ENCODE measurements at places on chromosomes 1 and 21. TPM values are rescaled to one million over a fixed set of nuclear protein-coding genes. Genes with fewer than 3 reads are reported as not detected.
A peak's percentile ranks its signal among the peaks of the same experiment; 100 is the strongest.

Gene FCGR1A
- 4.2 TPM for polyA plus RNA-seq

Gene CACHD1
- 38.0 TPM for polyA plus RNA-seq

Gene ELF3
- 59.7 TPM for polyA plus RNA-seq

Gene TLR5
- polyA plus RNA-seq: 9.8 TPM

Gene PATJ
- polyA plus RNA-seq: 30.7 TPM

Gene CASZ1
- 22.8 TPM for polyA plus RNA-seq

Gene AMY2A
- polyA plus RNA-seq: 0.35 TPM

Gene RBP7
- 0.99 TPM for polyA plus RNA-seq

Gene THEMIS2
- 8.0 TPM for polyA plus RNA-seq

Gene FCRL4
- polyA plus RNA-seq: not detected

Gene TNFRSF8
- 0.18 TPM for polyA plus RNA-seq

Gene DMBX1
- polyA plus RNA-seq: 0.07 TPM

Gene TTC22
- polyA plus RNA-seq: 5.1 TPM

Gene SPATA21
- 0.39 TPM for polyA plus RNA-seq

Gene PADI4
- polyA plus RNA-seq: 2.3 TPM

Gene ERICH3
- polyA plus RNA-seq: 3.7 TPM

Gene C1QC
- 25.3 TPM for polyA plus RNA-seq

GRCh38 chr21:25934771-25935224 is 200.0 kb downstream of the GABPA start:
- no peak overlapping the region for H3K4me3 ChIP-seq
- no peaks in the 10 kb centered on the region for H3K27me3 ChIP-seq
- H3K36me3 ChIP-seq: no peaks in the 10 kb centered on the region
- DNase-seq: peak; percentile 60
- H3K27ac ChIP-seq: peak overlapping the region; percentile 50

DNA sequence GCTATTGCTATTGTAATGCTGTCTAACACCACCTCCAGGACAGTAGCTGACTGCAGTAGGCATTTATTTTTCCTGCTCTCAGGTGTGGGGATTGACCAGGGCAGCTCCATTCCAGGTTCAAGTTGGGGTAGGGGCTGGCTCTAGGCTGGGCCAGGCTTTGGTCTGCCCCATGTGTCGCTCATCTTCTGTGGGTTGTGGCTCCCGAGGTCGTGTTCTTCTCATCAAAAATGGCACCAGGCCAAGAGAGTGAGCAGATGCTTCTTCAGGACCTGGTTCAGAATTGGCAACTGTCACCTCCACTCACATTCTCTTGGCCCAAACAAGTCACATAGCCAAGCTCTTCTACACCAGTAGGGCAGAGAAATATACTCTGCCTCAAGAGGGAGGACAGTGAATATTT is 133.7 kb downstream of the PTPRU start:
- peaks cover 46% of the 10 kb centered on the region for H3K27me3 ChIP-seq
- H3K4me1 ChIP-seq: no peaks in the 10 kb centered on the region
- no peak overlapping the region for H3K4me3 ChIP-seq
- no peak overlapping the region for H3K27ac ChIP-seq

- DNase-seq: no peak
- H3K4me1 ChIP-seq: no peaks in the 10 kb centered on the region
- H3K27me3 ChIP-seq: no peaks in the 10 kb centered on the region
- H3K27ac ChIP-seq: no peak overlapping the region
- no peak overlapping the region for H3K4me3 ChIP-seq
Observed at GRCh38 chr1:101379950-101380349, 143.1 kb downstream of the S1PR1 start.

- H3K27ac ChIP-seq: no peak overlapping the region
- H3K4me3 ChIP-seq: no peak overlapping the region
- no peaks in the 10 kb centered on the region for H3K27me3 ChIP-seq
- H3K4me1 ChIP-seq: no peaks in the 10 kb centered on the region
Observed at GRCh38 chr21:38077569-38077968, 161.3 kb upstream of the KCNJ6 start.

DNA sequence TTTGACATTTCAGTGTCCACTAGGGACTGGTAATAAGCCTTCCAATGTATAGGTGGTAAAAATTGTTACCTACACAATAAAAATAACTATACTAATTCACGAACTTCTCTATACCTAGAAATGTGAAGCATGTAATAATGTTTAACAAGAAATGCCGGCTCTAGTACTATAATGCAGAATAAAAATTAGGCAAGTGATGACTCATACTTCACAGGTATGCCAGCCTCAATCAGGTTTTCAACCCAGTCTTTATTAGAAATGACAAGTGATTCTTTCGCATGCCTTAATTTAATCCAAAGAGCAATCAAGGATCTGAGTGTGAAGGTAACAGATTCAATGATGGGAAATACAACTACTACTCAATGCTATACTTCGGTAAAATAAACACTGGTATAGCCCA is 134.9 kb downstream of the RERE start:
- H3K36me3 ChIP-seq: no peaks in the 10 kb centered on the region
- H3K27ac ChIP-seq: no peak overlapping the region
- H3K4me1 ChIP-seq: peaks cover 35% of the 10 kb centered on the region

DNA sequence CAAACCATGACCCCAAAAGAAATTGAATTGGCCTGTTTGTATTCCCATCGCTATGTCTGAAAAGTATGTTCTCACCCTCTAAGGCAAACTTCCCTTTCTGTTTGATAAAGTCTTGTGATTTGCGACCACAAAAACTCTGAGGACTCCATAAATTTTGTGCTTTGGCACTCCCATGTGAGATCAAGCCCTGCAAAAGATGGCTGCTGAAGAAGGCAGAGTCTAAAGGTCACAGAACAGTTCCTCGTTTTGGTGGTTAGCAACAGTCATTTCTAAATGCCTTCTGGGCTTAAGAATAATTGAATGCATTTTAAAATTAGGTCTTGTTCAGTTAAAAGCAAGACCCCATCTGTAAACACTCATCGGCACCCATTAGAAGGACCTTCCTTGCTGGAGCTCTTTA is 441.6 kb downstream of the OMA1 start:
- no peaks in the 10 kb centered on the region for H3K36me3 ChIP-seq
- H3K27me3 ChIP-seq: no peaks in the 10 kb centered on the region
- H3K4me3 ChIP-seq: no peak overlapping the region
- no peaks in the 10 kb centered on the region for H3K4me1 ChIP-seq
- H3K27ac ChIP-seq: no peak overlapping the region

- H3K4me1 ChIP-seq: no peaks in the 10 kb centered on the region
- no peak overlapping the region for H3K27ac ChIP-seq
- no peak for DNase-seq
- H3K27me3 ChIP-seq: no peaks in the 10 kb centered on the region
- H3K36me3 ChIP-seq: no peaks in the 10 kb centered on the region
Observed at GRCh38 chr1:170893655-170894297, 41.6 kb upstream of the MROH9 start.

DNA sequence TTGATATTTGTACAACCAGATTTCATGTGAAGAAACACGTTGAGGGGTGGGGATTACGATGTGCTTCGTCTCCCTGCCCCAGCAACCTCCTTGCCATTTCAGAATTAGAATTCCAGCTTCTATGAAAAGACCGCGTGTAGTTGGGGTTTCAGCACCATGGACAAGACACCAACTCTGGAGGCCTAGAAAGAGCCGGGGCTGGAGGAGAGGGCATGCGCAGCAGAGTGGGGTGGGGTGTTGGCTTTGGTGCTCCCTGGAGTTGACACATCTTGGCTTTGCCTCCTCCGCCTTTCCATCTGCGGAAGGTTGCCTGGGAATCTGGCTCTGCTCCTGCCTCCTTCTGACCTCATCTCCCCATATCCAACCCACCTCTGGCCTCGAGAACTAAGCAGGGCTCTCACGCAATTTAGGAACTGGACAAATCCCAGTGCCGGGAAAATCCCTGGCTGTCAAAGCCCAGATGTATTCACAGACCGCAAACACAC is 11.8 kb downstream of the HTR6 start:
- H3K4me1 ChIP-seq: no peaks in the 10 kb centered on the region
- H3K27me3 ChIP-seq: no peaks in the 10 kb centered on the region
- no peaks in the 10 kb centered on the region for H3K36me3 ChIP-seq
- no peak for DNase-seq

DNA sequence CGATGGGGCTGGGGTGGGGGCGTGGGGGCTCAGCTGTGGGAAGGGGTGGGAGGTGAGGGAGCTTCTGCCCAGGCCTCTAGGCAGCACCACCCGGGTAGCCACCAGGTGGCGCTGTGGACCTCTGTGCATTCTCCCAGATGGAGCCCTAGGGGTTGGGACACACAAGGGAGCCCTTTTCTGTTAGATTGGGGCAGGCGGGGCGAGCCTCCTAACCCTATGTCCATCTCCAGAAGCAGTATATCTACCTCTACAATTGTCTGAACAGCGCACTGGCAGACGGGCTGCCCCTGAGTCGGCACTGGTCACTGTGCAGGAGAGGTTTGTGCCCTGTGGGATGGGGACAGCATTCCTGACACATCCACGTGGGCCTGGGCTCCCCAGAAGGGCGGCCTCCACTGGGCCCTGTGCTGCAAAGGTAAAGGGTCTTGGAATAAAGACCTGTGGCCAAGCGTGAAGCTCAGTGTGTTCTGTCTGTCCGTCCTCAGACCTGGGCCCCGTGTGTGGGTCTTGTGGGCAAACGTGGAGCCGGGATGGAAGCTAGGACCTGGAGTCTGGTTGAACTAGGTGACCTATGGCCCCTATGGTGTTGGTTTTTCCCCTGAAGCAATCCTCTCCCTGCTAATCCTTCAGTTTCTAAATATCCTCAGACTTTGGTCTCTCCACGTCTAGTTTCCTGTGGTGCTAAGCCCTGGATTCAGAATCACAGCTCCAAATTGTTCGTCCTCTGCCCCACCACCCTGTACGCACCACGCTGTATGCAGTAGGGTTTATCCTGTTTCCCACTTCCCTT is 4.4 kb upstream of the LGR6 start:
- H3K4me1 ChIP-seq: no peaks in the 10 kb centered on the region
- no peaks in the 10 kb centered on the region for H3K36me3 ChIP-seq
- peaks cover 47% of the 10 kb centered on the region for H3K27me3 ChIP-seq

- peaks cover 28% of the 10 kb centered on the region for H3K4me1 ChIP-seq
- H3K27ac ChIP-seq: no peak overlapping the region
- H3K27me3 ChIP-seq: no peaks in the 10 kb centered on the region
- no peak for DNase-seq
- H3K36me3 ChIP-seq: no peaks in the 10 kb centered on the region
Observed at GRCh38 chr1:203589595-203589994, 37.0 kb upstream of the ATP2B4 start.

GRCh38 chr1:161218301-161219077 is 3.4 kb downstream of the FCER1G start:
- peaks cover 41% of the 10 kb centered on the region for H3K4me1 ChIP-seq
- peaks cover 53% of the 10 kb centered on the region for H3K36me3 ChIP-seq
- DNase-seq: no peak
- peak overlapping the region; percentile 97 for H3K27ac ChIP-seq
- no peak overlapping the region for H3K4me3 ChIP-seq
- no peaks in the 10 kb centered on the region for H3K27me3 ChIP-seq

- H3K36me3 ChIP-seq: no peaks in the 10 kb centered on the region
- no peak for DNase-seq
- H3K27me3 ChIP-seq: no peaks in the 10 kb centered on the region
- no peak overlapping the region for H3K4me3 ChIP-seq
Observed at GRCh38 chr1:115175596-115175995, 86.3 kb upstream of the TSPAN2 start.

DNA sequence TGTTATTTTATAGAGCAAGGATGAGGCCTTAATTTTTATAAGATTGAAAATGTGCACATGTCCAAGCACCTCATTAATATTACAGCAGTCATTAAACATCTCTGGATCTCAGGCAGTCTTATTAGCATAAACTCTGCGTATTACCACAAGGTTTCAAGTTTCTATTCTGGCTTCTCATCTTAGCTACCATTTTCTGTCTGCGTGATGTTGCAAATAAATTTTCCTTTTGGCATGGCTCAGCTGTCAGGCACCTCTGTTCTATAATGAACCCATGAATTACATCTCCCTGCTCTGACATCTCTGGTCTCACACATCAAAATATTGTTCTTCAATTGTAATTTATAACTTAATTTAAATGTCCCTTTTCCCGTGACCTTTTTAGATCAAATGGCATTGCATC is 156.5 kb downstream of the SLC45A1 start:
- H3K4me1 ChIP-seq: no peaks in the 10 kb centered on the region
- H3K27me3 ChIP-seq: no peaks in the 10 kb centered on the region
- no peak for DNase-seq
- H3K4me3 ChIP-seq: no peak overlapping the region
- H3K27ac ChIP-seq: no peak overlapping the region
- H3K36me3 ChIP-seq: no peaks in the 10 kb centered on the region

DNA sequence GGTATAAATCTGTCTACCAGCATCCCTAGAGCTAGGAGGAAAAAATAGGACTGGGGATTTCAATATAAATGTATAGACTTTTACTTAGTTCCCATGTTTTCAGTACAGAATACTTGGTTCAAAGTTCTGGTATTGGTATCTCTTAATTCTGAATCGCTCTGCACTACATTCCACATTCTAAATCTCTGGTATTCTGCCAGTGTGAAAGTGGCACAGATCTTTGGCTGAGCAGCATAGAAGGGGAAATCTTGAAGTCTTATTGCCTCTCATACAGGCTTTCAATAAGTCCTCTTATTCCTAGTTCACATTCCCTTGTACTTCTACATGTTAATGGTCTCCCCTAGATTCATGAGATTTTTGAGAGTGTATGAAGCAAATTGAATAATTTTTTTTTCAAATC is 74.0 kb upstream of the HSPA13 start:
- no peaks in the 10 kb centered on the region for H3K36me3 ChIP-seq
- H3K4me1 ChIP-seq: no peaks in the 10 kb centered on the region
- no peak overlapping the region for H3K27ac ChIP-seq
- H3K27me3 ChIP-seq: no peaks in the 10 kb centered on the region

GRCh38 chr1:33045246-33045645 is 8.6 kb upstream of the AK2 start:
- H3K36me3 ChIP-seq: no peaks in the 10 kb centered on the region
- no peaks in the 10 kb centered on the region for H3K27me3 ChIP-seq
- no peak overlapping the region for H3K4me3 ChIP-seq
- H3K27ac ChIP-seq: peak overlapping the region; percentile 65
- no peaks in the 10 kb centered on the region for H3K4me1 ChIP-seq
- no peak for DNase-seq

DNA sequence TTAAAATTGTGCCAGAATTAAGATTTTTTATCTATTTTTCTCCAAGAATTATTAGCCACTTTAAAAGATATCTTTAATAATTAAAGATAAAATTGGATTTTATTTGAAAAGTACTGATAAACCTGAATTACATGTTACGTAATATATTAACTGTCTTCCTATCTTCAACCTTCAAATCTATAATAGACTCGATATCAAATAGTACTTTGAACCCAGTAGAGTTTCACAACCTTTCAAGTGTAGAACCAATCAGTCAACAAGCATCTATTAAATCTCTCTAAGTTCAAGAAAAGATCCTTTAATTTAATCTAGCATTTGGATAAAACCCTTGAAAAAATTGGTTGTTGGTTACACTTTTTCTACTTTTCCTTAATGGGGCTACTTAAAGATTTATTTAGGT is 271.4 kb downstream of the GPR52 start:
- no peaks in the 10 kb centered on the region for H3K4me1 ChIP-seq
- H3K27ac ChIP-seq: no peak overlapping the region
- DNase-seq: no peak
- no peaks in the 10 kb centered on the region for H3K27me3 ChIP-seq
- H3K36me3 ChIP-seq: no peaks in the 10 kb centered on the region

GRCh38 chr1:114341856-114342255 is 169.1 kb downstream of the TRIM33 start:
- DNase-seq: no peak
- H3K4me1 ChIP-seq: no peaks in the 10 kb centered on the region
- no peaks in the 10 kb centered on the region for H3K27me3 ChIP-seq
- H3K36me3 ChIP-seq: no peaks in the 10 kb centered on the region
- no peak overlapping the region for H3K4me3 ChIP-seq
